ENCODE measurements at places on chromosomes 4 and X.

GRCh38 chr4:73019462-73020047 is 50.0 kb downstream of the COX18 start:
- DNase-seq, result no peak

DNA sequence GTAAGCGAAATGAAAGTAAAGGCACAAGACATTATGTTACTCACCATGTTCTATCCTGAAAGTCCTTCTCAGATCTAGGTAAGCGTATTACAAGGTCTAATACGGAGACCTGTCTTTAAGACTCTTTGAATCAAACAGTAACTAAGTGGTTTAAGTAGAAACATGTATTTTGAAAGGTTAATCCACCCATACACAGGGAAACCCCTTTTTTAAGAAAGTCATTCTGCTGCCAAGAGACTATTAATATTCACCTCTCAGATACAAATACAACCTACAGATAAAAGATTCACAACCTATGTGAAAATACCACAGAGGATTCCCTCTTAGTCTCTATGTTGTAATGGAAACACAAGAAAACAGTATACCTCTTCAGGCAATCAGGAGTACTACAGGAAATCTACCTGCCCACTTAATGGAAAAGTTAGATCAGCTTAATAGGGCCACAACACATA is 63.2 kb upstream of the TNIP3 start:
- DNase-seq, result no peak

DNA sequence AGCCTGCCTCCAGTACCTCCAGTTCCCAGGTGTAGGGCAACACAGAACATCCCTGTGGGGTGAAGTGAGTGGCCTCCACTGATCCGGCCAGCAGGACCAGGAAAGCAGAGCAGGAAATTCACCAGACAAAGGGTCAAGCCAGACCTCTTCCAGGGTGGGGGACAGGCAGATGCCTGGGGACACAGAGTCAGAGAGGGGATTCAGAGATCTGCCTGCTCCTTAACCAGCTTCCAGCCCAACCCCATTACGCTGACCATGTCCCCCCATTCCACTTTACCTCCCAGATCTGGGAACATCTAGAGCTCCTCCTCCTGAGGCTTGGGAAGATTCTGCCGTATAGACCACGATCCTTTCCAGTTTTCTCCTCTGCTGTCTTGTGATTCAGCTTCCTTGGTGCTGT is 72.9 kb upstream of the MTM1 start:
- DNase-seq, result no peak

DNA sequence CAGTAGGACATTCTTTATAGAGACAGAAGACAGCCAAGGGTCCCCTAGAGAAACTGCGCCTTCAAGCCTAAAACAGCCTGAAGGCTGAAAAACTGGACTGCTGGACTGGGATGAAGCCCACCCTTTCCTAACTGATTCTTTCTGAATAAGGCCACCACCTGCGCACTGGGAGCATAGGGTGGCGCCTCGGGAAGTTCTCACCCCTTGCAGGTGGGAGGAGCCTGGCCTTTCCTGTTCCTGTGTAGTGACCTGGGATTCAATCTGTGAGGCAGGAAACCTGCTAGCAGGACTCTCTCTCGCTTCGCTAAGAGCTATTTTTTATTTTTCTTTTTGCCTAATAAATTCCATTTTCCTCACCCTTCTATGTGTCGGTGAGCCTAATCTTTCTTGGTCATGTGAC is 61.8 kb upstream of the KLHL13 start:
- DNase-seq, result no peak

GRCh38 chrX:23514082-23514481 is 153.2 kb upstream of the PRDX4 start:
- DNase-seq, result no peak

DNA sequence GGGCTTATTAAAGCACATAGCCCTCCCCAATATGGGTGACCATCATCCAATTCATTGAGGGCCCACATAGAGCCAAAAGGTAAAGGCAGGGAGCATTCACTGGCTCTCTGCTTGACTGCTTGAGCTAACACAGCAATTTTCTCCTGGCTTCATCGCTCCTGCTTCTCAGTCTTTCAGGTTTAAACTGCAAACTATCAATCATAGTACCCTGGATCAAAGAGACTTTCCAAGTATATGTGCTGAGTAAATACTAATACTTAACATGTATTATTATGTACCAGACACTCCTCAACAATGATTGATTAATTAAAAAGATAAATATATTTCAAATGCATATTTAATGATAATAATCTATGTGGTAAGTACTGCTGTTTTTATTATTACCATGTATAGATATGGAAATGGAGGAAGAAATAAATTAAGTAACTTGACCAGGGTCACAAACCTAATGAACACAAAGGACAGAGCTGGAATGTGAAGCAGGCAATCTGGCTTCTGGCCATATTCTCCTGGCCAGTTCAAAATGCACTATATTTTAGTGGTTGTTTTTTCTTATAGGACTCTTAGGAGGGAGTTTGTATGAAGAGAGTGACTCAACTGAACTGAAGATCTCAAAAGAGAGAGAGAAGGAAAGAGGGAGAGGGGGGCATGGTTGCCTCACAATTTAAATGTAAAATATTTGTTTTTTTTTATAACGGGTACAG is 1197.3 kb downstream of the TECRL start:
- DNase-seq, result no peak

Data from stimulated activated CD4-positive, alpha-beta T cell treated with anti-CD3 and anti-CD28 coated beads, Interleukin-2, amount 100 ng/mL, for 48 hours (primary cell).